Osteocyte (in vitro differentiated cells): ENCODE measurements at places on chromosomes 12 and 14. TPM values are rescaled to one million over a fixed set of nuclear protein-coding genes. Genes with fewer than 3 reads are reported as not detected.

- H3K27ac ChIP-seq, result peak overlapping the region; percentile 80
- peaks cover 22% of the 10 kb centered on the region for H3K4me1 ChIP-seq
Measured at GRCh38 chr12:94025756-94026155, 122.6 kb upstream of the PLXNC1 start.

- peak overlapping the region; percentile 88 for H3K4me3 ChIP-seq
- H3K27me3 ChIP-seq, result peaks cover 8% of the 10 kb centered on the region
- peaks cover 37% of the 10 kb centered on the region for H3K4me1 ChIP-seq
- no peak overlapping the region for H3K27ac ChIP-seq
Measured at GRCh38 chr12:129901254-129901653, 2.6 kb downstream of the TMEM132D start.

DNA sequence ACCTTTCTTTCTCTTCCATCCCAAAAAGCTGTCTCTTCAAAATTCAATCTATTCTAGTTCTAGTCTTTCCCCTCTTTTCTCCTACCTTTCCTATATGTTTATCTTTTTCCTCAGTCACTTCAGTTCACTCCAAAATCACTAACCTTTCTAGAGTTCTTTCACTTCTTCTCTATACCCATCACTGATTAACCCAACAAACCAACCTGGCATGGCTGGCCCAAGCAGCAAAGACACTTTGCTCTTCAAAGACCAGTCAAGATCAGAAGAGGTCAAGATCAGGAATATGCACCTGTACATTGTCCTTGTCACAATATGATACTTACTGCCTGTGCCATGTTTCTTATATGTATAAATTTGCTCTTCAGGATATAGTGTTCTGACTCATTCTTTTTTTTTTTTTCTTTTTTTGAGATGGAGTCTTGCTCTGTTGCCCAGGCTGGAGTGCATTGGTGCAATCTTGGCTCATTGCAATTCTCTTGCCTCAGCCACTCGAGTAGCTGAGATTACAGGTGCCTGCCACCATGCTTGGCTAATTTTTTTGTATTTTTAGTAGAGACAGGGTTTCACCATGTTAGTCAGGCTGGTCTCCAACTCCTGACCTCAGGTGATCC lies 112.9 kb downstream of the C12orf42 start:
- H3K27me3 ChIP-seq, result no peaks in the 10 kb centered on the region
- no peak overlapping the region for H3K4me3 ChIP-seq
- H3K36me3 ChIP-seq, result no peaks in the 10 kb centered on the region

The FITM1 gene
- total RNA-seq, result 0.63 and 0.73 TPM in 2 replicates

DNA sequence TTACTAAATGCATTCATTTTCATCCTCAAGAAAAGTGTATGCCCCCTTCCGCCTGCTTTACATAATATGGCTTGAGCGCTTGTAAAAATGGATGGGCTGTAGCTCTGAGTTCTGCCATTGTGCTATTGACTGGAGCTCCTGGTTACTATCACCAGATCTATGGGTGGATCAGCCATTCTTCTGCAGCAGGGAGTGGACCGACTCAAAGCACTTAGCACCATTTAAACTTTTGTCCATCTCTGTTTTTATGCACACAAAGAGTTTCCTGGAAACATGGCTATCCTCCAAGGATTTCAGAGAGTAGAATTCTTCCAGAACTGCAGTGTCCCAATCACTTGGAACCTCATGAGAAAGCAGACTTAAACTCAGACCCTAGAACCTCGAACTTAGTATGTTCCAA lies 4.5 kb upstream of the NUMB start:
- no peaks in the 10 kb centered on the region for H3K27me3 ChIP-seq
- H3K4me1 ChIP-seq, result peaks cover 41% of the 10 kb centered on the region
- no peaks in the 10 kb centered on the region for H3K36me3 ChIP-seq
- H3K27ac ChIP-seq, result no peak overlapping the region

The DENND5B gene
- total RNA-seq, result 17.8 and 20.3 TPM in 2 replicates

- no peak for DNase-seq
- peak overlapping the region; percentile 71 for H3K4me3 ChIP-seq
- H3K36me3 ChIP-seq, result no peaks in the 10 kb centered on the region
- peak overlapping the region; percentile 91 for H3K27ac ChIP-seq
Measured at GRCh38 chr14:105491366-105491973, 424 bp downstream of the TEDC1 start.

The HOXC6 gene
- not detected in 2 replicates for total RNA-seq

DNA sequence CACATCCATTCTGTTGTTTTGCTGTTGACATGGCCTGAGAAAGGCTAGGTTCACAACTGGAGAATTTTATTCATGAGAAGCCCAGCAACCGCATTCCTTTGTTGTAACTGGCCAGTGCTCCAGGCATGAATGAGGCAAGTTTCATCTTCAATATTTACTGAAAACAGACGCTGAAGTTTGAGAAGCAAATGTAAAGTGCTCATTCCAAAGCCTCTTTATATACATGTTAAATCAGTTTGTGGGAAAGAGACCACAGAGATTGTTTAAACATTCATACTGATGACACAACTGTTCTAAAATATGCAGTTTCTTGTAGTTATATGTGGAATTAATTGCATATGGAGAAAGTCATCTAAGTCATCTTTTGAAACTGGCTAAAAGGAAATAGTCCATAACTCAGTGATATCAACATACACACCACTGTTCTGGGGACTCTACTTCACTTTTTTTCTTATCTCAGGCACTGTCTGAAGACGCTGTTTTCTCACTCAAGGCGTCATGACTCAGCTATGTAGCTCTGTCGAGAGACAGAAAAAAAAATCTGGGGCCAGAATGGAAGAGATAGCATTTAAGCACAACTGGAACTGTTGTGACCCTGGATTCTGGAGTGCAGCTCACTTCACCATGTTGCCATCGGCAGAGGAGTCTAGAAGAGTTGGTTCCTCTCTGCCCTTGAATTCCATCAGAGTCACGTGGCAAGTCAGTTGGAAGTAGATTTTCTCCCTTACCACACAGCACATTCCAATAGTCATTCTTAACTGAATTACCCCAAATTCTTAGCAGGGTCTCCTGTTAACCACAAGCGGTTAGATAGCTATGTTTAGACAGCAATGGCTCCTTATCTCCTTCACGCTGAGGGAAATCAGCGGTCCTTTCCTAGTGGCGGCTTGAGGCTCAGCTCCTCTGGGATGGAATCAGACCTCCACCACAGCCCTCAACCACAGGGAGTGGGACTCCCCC lies 258.4 kb upstream of the HMGA2 start:
- DNase-seq, result no peak
- H3K27me3 ChIP-seq, result no peaks in the 10 kb centered on the region
- H3K27ac ChIP-seq, result peak overlapping the region; percentile 93
- peaks cover 58% of the 10 kb centered on the region for H3K4me1 ChIP-seq
- H3K4me3 ChIP-seq, result peak overlapping the region; percentile 34

The LTBP2 gene
- total RNA-seq, result 377 and 379 TPM in 2 replicates

DNA sequence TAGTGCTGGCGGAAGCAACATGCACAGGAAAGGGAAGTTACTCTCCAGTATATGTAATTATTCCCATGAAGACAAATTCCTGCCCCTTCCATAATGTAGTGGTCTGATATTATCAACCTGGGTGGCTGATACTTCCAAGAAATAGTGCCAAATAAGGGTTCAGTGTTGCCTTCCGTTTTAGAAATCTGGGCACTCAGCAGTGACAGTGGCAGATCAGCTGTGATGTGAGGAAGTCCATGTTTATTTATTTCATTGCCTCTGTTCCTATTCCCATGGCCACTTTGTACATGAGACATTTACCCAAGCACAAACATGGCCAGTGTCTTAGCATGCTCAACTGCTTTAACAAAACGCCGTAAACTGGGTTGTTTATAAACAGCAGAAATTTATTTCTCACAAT lies 20.3 kb upstream of the POC1B start:
- H3K27me3 ChIP-seq, result no peaks in the 10 kb centered on the region
- peaks cover 28% of the 10 kb centered on the region for H3K4me1 ChIP-seq
- no peak overlapping the region for H3K27ac ChIP-seq
- H3K36me3 ChIP-seq, result no peaks in the 10 kb centered on the region
- no peak for DNase-seq

- H3K36me3 ChIP-seq, result no peaks in the 10 kb centered on the region
- H3K4me1 ChIP-seq, result no peaks in the 10 kb centered on the region
- H3K27me3 ChIP-seq, result no peaks in the 10 kb centered on the region
- H3K27ac ChIP-seq, result no peak overlapping the region
Measured at GRCh38 chr12:73445658-73446324, 1091.8 kb upstream of the ATXN7L3B start.

DNA sequence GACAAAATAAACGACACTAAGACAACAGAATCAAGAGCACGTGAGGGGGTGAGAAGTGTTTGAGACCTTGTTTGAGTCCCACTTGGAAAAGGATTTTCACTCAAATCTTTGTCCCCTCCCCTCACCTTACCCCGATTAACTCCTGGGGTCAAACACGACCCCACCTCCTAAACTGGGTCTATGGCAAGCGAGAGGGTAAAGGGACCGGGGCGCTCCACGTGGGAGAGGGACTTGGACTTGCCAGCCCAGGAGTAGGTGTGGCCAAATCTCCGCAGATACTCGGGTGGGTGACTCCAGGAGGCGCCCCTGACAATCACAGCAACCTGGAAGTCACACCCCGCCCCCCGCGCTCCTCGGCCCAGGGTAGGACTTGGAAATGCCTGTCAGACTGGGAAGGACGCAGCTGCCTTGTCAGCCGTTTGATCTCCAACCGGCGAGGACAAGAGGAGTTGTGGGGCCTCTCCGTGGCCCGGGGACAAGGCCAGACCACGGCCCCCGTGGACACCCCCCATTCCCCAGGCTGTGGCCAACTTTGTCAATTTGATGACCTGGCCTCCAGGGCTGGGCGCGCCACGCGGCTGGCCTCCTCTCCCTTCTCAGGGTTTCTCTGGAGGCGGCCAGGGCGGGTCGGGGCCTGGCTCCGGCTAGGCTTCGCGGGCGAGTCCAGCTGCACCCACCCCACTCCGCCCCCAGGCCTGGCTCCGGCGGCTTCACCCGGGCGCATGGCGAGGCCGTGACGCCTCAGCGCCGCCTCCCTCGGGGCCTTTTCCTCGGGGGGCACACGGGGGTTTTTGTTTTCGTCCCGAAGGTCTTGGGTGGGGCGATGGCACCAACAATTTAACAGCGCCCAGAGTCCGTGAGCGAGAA lies 1.1 kb upstream of the BCL11B start:
- no peak for DNase-seq
- no peak overlapping the region for H3K27ac ChIP-seq
- H3K36me3 ChIP-seq, result no peaks in the 10 kb centered on the region
- peaks cover 67% of the 10 kb centered on the region for H3K27me3 ChIP-seq
- H3K4me1 ChIP-seq, result peaks cover 35% of the 10 kb centered on the region

- DNase-seq, result peak; percentile 88
- peaks cover 66% of the 10 kb centered on the region for H3K4me1 ChIP-seq
- no peaks in the 10 kb centered on the region for H3K27me3 ChIP-seq
- peak within 1 kb of the TSS; percentile 98 for H3K27ac ChIP-seq
- H3K36me3 ChIP-seq, result peaks cover 42% of the 10 kb centered on the region
Measured at GRCh38 chr12:95790033-95790916, at the start of gene NTN4. TSS of gene NTN4 (minus strand) at chr12:95790764. CDS start at chr12:95790309, 455 bp downstream.

DNA sequence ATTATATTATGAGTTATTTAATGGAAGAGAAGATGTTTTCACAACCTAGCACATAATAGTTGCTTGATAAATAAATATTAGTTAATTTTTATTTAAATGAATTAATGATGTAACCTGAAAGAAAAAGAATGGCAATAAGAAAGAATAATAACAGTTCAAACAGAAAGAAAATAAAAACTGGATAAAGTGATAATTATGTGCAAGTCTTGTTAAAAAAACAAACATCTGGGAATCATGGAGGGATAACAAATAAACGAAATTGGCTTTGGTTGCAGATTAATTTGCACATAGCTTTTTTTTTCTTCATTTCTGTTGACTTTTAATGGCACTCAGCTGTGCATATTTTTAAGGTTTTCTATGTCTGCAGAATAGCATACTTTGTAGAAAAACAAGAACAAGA lies 23.4 kb upstream of the ABCD2 start:
- no peak overlapping the region for H3K4me3 ChIP-seq
- H3K36me3 ChIP-seq, result no peaks in the 10 kb centered on the region
- DNase-seq, result no peak

The GNB3 gene
- 8.3 and 10.6 TPM in 2 replicates for total RNA-seq

The LRRIQ1 gene
- not detected in 2 replicates for total RNA-seq

The KLRG1 gene
- 0.94 TPM in 1 of 2 replicates, not detected in the other for total RNA-seq

- DNase-seq, result no peak
- H3K27me3 ChIP-seq, result no peaks in the 10 kb centered on the region
- H3K4me1 ChIP-seq, result peaks cover 4% of the 10 kb centered on the region
- H3K27ac ChIP-seq, result no peak overlapping the region
- H3K36me3 ChIP-seq, result no peaks in the 10 kb centered on the region
Measured at GRCh38 chr12:92342574-92342973, 196.9 kb upstream of the BTG1 start.

DNA sequence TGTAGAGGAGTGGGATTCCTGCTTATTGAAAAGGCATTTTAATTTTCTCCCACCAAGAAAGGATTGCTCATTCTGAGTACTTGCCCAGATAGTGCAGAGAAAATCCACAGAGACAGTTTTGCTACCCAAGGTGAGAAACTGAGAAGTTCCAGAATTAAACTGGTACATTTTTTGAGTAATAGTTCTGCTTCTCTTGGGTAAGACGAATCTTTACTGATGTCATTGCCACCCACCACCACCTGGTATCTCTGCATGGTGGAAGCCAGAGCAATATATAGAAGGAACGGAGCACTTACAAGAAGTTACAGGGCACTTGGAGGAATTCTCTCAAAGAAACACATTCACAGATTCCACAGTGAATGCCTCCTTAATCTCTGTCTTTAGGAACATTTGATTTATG lies 20.7 kb upstream of the FRMD6 start:
- H3K36me3 ChIP-seq, result peaks cover 1% of the 10 kb centered on the region
- H3K4me1 ChIP-seq, result peaks cover 11% of the 10 kb centered on the region
- no peaks in the 10 kb centered on the region for H3K27me3 ChIP-seq
- DNase-seq, result no peak
- no peak overlapping the region for H3K27ac ChIP-seq
- no peak overlapping the region for H3K4me3 ChIP-seq

DNA sequence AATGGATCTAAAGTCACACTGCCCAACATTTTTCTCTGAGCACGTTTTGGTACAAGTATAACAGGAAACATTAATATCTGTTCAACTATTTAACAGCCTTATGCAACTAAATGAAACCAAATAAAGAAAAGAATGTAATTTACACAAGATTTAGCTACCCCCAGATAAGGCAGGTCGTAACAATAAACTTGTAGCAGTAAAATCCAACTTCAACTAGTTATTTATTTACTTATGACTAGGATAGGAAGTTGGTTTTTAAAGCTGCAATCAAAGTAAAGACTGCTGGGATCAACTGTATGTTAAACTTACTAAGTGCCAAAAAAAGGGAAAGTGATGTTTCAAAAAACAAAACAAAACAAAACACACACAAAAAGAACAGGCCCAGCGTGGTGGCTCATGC lies 30.9 kb downstream of the FERMT2 start:
- peak overlapping the region; percentile 23 for H3K4me3 ChIP-seq
- peaks cover 14% of the 10 kb centered on the region for H3K36me3 ChIP-seq
- H3K4me1 ChIP-seq, result peaks cover 90% of the 10 kb centered on the region
- no peak for DNase-seq

- no peak for DNase-seq
- no peak overlapping the region for H3K4me3 ChIP-seq
- no peak overlapping the region for H3K27ac ChIP-seq
- H3K4me1 ChIP-seq, result peaks cover 15% of the 10 kb centered on the region
- no peaks in the 10 kb centered on the region for H3K27me3 ChIP-seq
- H3K36me3 ChIP-seq, result no peaks in the 10 kb centered on the region
Measured at GRCh38 chr14:68377459-68377858, 415.4 kb downstream of the ZFP36L1 start.
